Activated CD4-positive, alpha-beta T cell treated with anti-CD3 and anti-CD28 coated beads, Interleukin-2, amount 10 ng/mL, durations not matched to agents 24 days and 14 days (primary cell): ENCODE measurements at places on chromosomes 2 and 18. TPM values are rescaled to one million over a fixed set of nuclear protein-coding genes. Genes with fewer than 3 reads are reported as not detected.
A peak's percentile ranks its signal among the peaks of the same experiment; 100 is the strongest.

DNA sequence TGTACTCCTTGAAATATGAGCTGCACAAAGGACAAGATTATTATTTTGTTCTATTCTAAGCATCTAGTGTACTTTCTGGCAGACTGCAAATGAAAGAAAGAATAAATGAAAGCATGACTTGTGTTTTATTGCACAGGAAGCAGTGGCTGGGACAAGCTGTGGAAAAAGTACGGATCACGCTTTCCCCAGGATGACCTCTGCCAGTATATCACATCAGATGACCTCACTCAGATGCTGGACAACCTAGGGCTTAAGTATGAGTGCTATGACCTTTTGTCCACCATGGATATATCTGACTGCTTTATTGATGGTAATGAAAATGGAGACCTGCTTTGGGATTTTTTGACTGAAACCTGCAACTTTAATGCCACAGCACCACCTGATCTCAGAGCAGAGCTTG lies 49.4 kb downstream of the HNMT start:
- no peak for DNase-seq

The EFHD1 gene
- total RNA-seq = 0.31 and 0.49 TPM in 2 replicates

- DNase-seq = no peak
Measured at GRCh38 chr2:167925758-167926157, 321.6 kb downstream of the STK39 start.

The DSG2 gene
- total RNA-seq = 0.33 and 0.47 TPM in 2 replicates

DNA sequence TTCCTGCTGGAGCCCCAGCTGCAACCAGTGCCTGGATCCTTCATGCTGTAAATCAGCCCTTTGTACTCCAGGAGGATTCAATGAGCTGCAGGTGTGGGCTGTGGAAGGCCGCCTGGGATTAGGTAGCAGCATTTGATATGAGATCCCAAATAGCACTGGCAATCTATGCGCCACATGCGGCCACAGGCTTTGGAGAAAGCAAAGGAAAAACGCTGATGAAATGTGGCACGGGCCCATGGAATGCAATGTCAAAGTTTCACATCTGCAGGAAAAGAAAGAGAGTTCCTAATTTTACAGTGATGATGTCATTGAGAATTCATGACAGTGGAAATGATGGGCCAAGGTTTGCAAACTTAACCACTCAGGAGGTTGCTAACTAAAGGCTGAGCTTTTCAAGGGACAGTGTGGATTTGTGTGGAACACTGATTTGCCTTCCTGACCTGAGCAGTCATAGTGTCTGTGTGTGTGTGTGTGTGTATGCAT lies 216.4 kb upstream of the OSR1 start:
- DNase-seq = no peak

The UGT1A4 gene
- not detected in 2 replicates for total RNA-seq

- DNase-seq = peak; percentile 89
Measured at GRCh38 chr2:173448938-173449471, 94.3 kb downstream of the CDCA7 start.

The PPP3R1 gene
- total RNA-seq = 83.5 and 83.8 TPM in 2 replicates

The SERPINB12 gene
- not detected in 2 replicates for total RNA-seq

DNA sequence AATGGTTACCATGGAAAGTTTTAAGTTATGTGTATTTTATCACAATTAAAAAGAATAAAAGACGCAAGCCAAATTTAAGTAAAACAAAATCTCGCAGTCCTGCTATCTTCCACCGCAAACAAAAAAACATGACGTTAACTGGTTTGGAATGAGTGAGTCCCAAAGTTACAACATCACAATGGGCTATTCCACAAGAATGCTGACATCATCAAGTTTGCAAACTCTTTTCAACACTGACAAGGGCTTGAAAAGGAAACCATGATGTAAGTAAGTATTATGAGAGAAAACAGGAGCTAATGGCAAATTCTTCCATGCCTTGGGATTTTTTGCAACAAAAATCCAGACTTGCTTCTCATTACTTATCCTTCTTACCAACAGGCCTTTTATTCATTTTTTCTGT lies 31.1 kb downstream of the SIGLEC15 start:
- no peak for DNase-seq

- DNase-seq = no peak
Measured at GRCh38 chr2:109609352-109610024, 4.3 kb downstream of the SEPTIN10 start.
